ENCODE measurements at places on chromosomes 13 and 19.

DNA sequence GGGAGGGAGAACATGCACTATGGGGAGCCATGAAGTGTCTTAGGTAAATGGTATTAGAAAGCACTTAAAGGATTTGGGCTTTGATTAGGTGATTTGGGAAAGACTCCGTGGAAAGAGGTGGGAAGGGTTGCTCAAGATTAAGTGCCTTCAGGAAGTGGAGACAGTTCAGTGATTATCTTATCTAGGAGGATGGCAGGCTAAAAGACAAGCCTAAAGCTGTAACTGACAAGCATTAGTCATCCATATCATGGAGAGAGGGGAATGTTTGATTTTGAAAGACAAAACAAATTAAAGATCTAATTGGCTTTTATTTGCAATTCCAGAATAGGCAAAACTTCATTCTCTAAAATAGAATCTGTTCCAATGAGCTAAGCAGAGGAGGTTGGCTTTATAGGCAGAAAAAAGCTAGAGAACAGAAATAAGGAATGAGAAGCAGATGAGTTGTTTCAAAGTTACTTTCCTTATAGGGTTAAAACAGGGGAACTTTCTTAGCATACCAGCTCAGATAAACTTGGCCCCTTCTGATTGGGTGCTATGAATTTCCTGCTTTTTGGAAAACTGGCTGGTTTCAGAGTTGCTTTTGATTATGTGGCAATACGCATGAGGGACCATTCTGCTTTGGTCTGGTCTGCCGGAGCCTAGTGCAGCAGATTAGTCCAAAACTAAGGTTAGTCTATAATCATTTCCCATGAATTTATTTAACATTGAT, 1.8 kb upstream of the DIAPH3 start:
- DNase-seq = no peak

DNA sequence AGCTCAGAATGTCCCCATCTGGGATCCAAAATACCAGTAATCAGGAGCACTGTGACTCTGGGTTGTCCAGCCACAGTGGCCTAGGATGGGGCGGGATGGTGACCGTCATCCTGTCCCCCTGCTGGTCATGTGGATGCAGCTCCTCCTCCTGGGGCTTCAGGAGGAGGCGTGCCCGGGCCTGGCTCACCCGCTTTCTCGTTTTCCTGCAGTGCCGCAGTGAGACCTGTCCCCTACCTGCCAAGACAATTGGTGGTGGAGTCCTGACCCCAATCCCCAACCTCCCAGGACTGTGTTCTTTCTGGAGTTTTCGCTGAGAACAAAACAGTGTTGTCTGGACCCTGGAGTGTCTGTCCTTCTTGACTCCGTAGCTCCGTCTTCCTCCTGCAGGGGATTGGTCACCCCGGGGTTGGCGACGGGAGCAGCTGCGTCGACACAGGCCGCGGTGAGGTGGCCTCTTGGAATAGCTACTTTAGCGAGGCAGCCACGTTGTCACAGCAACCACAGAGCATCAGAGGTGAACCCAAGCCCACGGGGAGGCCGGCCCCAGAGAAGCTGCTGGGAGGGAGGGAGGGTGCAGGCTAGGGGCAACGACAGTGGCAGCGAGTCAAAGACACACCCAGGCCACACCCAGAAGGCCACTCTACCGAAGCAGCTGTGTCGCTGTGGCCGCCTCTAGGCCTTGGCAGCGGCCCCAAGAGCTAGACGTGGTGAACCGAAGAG, 10.2 kb upstream of the EMC10 start:
- no peak for DNase-seq

GRCh38 chr19:57888560-57889231, at the start of gene ZNF814:
ZNF814 (minus strand) TSS chr19:57889037; CDS start chr19:57888802, 235 bp downstream.
- DNase-seq = peak; percentile 15

DNA sequence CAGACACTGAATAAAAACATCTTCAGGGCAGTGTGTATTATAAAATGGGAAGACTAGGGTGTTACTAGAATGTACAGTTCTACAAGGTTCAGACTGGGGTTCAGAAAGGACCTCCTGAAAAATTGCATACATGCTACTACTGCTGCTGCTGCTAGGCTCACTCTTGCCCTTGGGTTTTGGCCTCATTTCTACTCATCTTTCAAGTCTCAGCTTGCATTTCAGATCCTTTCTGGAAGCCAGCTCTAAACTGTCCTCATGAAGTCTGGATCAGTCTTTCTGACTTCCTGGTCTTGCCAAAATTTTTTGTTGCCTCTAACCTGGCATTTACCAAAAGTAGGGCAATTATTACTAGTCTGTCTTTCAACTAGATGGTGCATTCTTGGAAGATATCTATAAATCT, 393.3 kb downstream of the DIAPH3 start:
- no peak for DNase-seq

GRCh38 chr13:43664700-43665191, 122.0 kb downstream of the ENOX1 start:
- no peak for DNase-seq

- no peak for DNase-seq
Observed at GRCh38 chr13:108342369-108343289, 73.1 kb downstream of the TNFSF13B start.

- no peak for DNase-seq
Observed at GRCh38 chr19:1356508-1356865, 27.2 kb upstream of the NDUFS7 start.

DNA sequence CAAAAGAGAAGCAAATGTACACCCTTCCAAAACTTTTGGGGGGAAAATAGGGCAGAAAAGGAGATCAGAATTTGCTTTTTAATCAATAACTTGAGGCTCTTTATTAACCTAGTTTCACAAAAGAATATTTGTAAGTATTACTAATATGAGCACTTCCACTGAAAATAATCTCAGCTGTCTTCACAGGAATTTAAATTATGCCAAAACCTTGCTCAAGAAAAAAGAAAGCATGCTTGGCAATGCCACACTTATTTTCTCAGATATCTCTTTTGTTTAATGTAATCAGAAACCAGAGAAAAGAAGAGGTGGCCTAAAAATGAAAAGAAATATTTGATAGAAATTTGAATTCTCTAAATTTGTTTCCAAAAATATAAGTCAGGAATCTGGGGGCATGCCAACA, 234.9 kb upstream of the GPC6 start:
- DNase-seq = no peak

DNA sequence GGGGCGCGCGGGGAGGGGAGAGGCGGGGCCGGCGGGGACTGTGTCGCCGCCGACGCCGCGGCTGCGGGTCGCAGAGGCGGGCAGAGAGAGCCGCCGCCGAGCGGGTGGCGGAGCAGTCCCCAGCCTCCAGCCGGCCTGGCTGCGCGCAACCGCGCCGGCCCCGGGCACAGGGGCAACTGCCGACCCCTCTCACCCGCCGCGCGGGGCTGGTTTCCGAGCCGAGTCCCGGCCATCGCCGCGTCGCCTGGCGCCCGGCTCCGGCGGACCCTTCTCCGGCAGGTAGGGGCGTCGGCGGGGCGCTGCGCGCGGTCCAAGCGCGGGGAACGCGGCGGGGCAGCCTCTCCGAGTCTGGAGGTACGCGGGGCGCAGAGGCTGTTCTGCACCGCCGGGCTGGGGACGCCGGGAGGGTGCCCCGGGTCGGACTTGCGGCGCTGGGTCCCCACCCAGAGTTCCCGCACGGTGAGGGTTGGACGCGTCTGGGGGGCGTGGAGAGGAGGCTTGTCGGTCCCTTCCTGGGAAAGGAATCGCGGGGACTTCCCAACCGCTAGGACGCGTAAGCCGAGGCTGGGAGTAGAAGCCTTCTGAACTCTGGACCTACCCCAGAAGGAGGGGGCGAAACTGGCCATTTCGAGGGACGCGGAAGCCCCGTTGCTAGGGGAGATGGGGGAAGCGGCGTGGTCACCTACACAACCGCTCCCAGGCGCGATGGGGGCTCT, 133.6 kb upstream of the MYO16 start:
- no peak for DNase-seq

- DNase-seq = no peak
Observed at GRCh38 chr19:48658483-48658882, 12.5 kb upstream of the CA11 start.

DNA sequence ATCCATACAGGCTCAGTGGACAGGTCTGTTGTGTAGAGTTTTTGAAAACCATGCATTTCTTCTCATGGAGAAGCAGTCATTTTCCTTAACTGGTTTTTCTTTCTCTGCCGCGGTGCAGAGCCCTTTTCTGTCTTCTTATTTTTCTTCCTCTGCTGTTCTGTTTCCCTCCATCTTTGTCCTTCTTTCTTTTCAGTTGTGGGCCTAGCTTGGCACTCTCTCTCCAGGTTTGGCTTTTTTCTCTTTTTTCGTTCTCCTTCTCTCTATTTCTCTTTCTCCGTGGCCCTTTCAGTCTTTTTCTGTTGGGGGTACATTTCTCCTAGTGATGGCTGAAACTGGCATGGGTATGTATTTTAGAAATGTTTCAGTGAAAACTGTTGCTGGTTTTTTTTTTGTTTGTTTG, 24.1 kb downstream of the NFIX start:
- DNase-seq = no peak

DNA sequence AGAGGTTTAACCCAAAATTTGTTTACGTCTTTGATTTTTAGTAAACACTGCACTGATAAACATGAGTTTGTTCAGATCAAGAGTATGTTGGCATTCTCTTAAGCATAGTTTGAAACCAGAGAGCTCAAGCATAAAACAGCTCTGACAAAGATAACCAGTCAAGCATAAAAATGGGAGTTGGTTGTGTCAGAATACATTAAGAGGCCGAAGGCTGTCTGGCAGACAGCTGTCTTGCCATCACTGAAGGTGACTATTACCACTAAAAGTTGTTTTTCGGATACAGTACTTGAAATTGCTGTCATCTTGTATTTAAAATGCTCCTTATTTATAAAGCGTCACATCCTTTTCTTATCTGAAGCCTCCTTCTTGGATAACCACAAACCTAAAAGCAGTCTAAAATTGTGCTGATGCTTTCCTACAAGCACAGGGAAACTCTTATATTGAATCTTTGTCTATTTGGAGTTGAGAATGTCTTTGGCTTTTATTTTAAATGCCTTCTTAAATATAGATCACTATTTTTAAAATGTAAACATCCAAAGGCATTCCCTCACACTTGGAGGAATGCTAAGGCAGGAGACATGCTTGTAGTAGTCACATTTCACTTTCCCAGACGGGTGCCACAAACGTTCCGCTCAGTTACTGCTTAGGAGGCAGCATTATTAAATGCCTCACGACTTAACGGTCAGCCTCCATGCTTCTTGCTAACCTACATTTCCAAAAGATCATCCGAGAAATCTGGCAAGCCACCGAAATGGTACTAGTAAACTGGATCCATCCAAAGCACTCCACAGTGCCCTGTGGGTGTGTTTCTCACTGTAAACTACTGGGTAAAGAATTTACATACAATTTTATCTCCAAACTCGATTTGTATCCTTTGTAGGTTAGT, 1.5 kb downstream of the SMAD9 start:
- no peak for DNase-seq

- no peak for DNase-seq
Observed at GRCh38 chr19:4057931-4058692, 8.6 kb downstream of the ZBTB7A start.

- DNase-seq = no peak
Observed at GRCh38 chr13:47875201-47875600, 125.9 kb downstream of the SUCLA2 start.

GRCh38 chr13:63954683-63955082, 2539.0 kb upstream of the PCDH20 start:
- no peak for DNase-seq

DNA sequence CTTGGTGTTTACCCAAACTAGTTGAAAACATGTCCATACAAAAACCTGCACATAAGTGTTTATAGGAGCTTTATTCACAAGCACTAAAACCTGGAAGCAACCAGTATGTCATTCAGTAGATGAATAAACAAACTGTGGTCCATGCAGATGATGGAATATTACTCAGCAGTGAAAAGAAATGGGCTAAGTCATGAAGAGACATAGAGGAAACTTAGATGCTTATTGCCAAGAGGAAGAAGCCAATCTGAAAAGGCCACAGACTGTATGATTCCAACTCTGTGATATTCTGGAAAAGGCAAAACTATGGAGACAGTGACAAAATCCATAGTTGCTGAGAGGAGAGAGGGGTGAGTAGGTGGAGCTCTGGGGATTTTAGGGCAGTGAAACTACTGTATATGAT, 38.8 kb upstream of the MCF2L start:
- no peak for DNase-seq

DNA sequence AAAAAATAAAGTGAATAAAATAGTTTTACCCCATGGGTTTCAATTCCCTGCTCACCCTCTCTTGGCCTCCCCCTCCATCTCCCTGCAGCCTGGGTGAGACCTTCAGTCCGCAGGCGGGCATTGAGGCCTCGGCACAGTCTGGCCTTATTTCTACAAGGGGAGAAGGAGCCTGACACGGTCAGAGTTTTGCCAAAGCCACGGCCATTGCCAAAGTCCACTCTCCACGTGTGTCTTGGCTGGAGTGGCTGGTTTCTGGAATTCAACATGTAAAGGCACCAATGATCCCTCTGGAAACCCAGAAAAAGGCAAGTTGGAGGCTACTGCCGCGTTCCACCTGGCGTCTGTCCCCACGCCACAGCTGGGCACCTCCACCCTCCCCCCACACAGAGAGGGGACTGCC, 43.4 kb upstream of the SPACA7 start:
- no peak for DNase-seq

DNA sequence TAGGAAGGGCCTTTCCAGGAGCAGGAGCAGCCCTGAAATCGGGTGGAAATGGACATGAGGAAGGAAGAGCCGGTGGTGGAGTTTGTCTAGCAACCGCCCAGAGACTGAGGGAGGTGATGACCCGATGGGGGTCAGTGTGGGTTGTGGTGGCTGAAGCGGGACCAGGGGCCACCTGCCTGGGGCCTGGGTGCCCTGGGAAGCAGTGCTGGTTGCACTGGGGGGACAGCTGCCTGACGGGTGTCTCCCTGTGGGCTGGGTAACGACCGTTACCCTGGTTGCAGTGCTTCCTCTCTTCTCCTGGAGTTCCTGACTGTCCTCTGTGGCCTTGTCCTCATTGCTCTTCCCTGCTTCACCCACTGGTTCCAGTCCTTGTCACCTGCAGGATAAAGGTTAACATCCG, 13.0 kb downstream of the ZNF536 start:
- no peak for DNase-seq

DNA sequence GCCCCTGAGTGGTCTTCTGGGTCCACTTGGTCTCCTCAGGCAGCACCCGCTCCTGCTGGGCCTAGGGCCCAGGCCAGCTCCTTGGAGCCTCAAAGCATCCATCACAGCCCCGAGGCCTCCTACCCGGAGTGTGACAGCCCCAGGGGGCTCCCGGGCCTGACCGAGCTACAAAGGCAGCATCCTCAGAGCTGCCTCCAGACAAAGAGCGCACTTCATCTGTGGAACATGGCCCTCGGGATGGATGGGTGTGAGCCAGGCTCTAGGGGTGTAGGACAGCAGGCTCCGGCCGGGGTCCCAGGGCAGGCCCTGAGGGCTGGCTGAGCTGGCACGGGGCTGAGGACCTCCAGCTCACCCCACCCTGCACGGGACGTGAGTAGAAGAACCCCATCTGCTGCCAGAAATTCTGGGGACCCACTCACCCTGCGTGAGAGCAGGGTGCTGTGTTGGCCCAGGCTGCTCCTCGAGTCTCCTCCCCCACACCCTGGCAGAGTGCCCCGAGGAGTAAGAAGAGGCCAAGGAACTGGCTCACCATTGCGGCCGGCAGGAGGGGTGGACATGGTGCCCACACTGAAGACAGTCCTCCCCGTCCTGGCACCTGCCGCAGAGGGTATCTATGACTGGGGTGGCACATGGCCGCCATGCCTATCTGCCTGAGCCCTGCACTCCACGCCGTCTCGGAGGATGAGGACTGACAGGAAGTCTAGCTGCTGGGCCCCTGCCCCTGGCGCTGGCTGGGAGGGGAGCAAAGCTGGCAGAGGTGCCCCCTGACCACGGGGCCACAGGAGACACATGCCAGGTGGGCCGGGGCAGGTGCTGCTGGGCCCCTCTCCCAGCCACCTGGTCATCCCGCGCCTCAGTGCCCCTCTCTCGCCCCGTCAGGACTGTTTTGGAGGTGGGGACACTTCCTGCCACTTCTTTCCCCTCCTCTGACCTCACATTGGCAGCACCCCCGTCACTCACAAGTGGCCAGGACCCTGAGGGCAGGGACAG, 22.3 kb downstream of the CEBPG start:
- no peak for DNase-seq

Data from esophagus squamous epithelium (tissue), 5 donors.